Smooth muscle cell of the pulmonary artery (primary cell): ENCODE measurements at places on chromosomes 7 and 10. TPM values are rescaled to one million over a fixed set of nuclear protein-coding genes. Genes with fewer than 3 reads are reported as not detected.

AKR1C4 gene
- not detected in 2 replicates for total RNA-seq

NKX1-2 gene
- not detected in 2 replicates for total RNA-seq

ANKRD7 gene
- 0.20 and 0.33 TPM in 2 replicates for total RNA-seq

CSGALNACT2 gene
- total RNA-seq, result 29.1 and 34.5 TPM in 2 replicates

GIMAP4 gene
- 0.13 and 0.33 TPM in 2 replicates for total RNA-seq

FGFBP3 gene
- 0.33 and 0.36 TPM in 2 replicates for total RNA-seq

SPOCK2 gene
- 0.26 and 0.69 TPM in 2 replicates for total RNA-seq

UNCX gene
- total RNA-seq, result not detected in 2 replicates

GAD2 gene
- not detected in 2 replicates for total RNA-seq

GPR85 gene
- 0.39 and 1.3 TPM in 2 replicates for total RNA-seq

AGR3 gene
- total RNA-seq, result not detected in 2 replicates

ABCB1 gene
- 0.72 and 1.5 TPM in 2 replicates for total RNA-seq

INA gene
- total RNA-seq, result 0.33 and 1.3 TPM in 2 replicates

AGAP5 gene
- 4.0 and 4.8 TPM in 2 replicates for total RNA-seq
